NT2/D1 (cell line): ENCODE measurements at places on chromosomes 1 and 21.

DNA sequence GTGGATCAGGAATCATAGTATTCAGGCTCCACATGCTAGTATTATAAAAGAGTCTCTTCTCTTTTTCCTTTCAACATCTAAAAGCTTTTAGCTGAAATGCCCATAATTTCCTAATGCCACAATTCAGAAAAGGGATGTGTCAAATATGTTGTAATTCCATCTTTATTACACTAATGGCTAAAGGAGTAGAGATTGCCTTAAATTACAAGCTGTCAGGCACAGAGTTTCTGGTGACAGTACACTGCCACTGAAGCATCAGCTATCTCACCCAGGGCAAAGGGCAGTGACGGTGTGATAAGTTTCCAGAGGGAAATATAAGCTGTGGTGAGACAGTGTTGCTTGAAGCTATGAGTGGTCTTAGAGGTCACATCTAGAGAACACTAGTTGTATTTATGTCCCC is 581.1 kb downstream of the KCNT2 start:
- DNase-seq = no peak

DNA sequence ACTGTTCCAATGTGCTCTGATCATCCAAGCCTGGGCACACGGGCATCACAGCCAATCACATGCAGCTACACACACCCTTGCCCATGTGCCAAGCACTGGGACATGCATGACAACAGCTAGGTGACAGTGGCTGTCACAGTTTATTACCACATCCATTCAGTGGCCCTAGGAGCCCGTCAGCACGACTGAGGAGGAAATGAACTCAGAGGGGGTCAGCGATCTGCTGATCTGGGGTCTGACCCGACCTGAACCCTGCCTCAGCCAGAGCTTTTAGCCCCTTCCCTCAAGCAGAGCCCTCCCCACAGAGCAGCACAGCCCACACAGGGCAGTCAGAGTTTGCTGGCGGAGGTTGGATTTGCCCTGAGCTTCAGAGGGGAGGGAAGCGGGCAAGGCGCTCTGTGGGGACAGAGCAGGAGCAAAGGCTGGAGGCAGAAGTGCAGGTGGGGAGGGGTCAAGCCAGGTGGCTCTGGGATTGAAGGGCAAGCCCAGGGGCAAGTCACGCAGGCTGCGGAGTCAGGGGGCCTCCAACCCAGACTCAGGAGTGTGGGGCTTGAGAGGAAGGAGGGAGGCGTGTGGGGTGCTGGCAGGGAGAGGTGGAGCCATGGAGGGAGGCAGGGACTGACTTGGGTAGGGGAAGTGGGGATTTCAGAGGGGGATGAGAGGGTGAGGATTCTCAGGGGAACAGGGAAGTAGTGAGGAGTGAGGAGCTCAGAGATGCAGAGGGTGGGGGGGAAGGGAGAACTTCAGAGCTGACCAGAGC is 10.4 kb downstream of the SH3BGRL3 start:
- DNase-seq = no peak

- DNase-seq = no peak
These were observed 314.8 kb upstream of the C1orf174 start for GRCh38 chr1:4214826-4215225.

DNA sequence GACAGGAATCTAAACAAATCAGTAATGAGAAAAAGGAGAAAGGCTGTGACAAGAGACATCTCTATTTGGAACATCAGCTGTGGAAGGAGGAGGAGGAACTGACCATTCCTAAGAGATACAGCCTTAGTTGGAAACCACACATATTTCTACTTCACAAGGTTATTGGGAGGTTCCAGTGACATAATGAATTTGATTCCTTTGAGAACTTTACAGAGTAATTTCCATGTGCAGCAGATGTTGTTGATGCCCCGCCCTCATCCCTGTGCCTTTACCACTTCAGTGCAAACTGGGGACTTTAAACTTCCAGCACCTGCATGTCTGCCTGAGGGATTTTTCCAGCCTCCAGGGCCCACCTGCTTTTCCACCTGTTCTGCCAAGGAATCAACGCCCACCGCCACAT is 9.3 kb upstream of the ST6GALNAC5 start:
- no peak for DNase-seq

DNA sequence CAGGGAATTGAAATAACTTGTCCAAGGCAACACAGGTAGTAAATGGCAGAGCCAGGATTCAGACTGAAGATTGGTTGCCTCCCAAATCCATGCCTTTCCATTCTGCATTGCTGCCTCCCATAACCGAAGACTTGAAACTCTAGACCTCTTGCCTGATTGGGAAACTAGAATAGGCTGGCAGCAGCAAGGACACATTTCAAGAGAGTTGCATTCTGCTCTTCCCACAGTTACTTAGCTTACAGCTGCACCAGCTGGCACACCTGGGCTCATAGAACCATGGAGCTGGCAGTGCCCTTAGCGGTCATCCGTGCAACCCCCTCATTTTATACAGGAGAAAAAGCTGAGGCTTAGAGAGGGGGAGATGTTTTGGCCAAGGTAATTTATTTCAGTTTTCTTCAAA is 8.0 kb downstream of the TRNAU1AP start:
- DNase-seq = no peak

DNA sequence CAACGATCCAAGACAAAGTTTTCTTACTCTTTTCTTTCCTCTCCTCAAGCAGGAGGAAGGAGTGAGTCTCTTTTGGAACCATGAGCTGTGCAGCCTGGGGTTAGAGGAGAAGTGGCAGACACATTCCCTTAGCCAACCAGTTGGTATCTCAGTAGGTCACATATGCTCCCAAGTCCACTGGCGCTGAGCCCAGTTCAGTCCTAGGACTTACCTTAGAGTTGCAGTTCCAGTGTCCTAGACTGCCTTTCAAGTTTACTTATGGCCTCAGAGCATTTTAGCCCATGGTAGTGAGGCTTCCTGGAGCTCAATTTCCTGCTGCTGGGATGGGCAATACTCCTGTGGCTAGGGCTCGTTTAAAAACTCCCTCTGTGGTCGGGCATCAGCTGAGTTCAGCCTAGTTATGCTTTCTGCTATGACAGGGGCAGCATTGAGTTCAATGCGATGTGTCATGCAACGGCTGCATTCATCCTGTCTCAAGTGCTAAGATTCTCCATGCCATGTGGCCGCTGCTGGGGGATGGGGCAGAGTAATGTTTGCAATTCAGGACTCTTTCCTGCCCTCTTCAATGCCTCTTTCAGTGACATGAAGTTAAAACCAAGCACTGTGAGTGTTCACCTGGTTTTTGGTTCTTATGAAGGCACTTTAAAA is 103.8 kb downstream of the LRRC7 start:
- no peak for DNase-seq

- no peak for DNase-seq
These were observed 213.7 kb downstream of the KCNH1 start for GRCh38 chr1:210920258-210920657.

DNA sequence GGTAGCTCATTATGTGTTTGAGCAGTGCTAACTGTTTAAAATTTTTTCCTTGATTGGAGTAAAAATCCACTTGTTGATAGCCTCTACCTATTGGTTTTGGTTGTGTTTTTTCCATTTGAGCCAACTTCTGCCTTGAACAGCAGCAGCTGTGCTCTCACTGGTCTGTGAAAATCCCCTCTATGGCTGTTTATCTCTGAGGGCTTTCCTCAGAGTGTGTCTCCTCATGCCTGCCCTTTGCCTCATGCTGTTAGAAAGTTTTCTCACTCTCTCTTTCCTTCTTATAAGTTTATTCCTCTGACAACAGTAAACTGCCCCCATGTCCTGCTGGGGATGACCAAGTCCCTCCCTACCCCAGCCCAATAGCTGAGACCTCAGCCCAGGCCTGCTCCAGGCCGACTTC is 14.1 kb downstream of the REG4 start:
- no peak for DNase-seq

DNA sequence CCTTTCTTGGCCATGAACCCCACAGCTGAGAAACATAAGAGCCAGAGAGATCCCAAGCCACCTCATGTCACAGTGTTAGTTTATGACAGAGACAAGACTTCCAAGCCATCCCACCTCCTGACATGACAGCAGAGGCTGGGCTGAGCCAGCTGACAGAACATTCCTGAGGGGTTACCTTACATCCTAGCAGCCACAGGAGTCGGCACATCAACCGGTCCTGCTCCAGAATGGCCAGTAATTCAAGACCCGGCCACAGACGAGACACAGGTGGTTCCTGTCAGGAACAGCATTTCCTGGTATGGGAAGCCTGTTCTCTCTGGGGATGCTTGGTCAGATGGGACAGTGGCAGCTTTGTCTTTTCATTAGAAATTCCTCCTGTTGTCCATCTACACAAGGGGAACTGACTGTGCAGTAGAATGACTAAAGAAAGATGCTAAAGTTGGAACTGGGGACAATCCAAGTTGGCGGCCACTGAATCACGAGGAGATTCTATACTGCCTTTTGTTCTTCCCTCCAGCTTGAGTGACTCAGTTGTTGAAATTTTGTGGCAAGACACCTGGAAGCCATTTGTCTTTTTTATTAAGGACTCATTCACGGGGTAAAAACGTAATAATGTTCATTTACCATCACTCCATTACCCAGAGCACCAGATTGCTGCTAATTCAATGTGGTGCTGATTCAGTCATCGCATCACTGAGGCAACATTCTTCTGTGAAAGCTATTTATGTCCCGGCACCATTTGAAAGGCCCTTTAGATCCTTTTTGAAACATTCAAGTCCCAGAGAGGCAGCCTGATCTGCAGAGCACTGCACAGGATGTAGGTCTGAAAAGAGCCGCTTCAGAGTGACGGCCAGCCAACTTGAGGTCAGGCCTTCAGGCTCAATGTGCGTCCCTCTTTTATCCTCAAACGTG is 37.2 kb upstream of the NPL start:
- no peak for DNase-seq

DNA sequence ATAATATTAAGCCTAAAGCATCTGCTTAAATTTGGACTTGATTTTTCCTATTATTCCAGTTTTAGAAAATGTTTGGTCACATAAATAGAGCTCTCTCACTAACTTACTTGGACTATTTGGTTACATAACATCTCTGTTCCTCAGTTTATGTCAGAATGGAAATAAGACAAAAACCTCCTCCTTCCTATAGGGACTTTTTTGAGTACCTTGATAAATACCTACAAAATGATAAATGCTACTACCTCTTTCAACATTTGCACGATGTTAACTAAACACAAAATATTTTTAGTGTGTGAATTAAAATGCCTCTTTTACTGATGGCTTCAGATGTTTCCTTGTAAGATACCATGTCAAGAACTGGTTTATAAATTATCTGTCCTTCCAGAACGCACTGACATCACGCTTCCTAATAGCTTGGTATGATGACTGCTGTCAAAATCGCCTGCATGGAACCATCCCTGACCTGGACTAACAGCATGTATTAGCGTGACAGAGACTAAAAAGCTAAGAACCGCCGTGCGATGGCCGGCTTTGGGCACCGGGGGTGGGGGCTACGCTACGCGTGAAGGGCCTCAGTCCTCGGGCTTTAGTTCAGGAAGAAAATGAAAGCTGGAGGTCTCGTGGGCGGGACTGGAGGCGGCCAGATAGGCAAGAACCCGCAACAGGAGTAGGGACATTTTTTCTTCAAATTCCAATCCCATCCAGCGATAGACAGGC is 133.2 kb upstream of the BARHL2 start:
- DNase-seq = no peak

GRCh38 chr1:161848676-161849075 is 82.6 kb downstream of the ATF6 start:
- no peak for DNase-seq

- DNase-seq = no peak
These were observed 42.9 kb upstream of the TDRD10 start for GRCh38 chr1:154459080-154459479.

DNA sequence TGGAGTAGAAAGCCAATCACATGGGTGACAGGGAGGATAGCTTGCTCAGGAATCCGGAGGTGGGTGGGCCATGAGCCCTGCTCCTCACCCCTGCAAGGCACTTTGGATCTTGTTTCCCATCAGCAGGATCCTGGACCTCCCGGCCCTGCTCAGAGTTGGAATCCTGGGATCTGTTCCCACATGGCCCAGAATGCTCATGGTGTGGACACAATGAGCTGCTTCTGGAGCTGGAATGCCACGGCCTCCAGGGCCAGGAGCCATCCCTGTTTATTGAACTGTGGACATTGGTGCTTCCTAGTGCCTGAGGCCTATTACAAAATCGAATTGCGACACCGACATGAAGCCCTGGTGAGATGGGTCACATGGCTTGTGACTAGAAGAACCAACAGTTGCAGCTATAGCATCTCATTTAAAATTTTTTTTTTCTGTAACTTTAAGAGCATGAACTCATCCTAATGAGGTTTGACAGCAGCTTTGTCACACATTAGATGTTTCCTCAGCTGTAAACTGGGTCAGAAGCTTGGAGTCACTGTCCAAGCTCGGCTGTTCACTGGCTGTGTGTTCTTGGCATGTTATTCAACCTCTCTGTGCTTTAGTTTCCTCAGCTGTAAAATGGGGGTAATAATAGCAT is 40.4 kb upstream of the GOLT1A start:
- DNase-seq = no peak

DNA sequence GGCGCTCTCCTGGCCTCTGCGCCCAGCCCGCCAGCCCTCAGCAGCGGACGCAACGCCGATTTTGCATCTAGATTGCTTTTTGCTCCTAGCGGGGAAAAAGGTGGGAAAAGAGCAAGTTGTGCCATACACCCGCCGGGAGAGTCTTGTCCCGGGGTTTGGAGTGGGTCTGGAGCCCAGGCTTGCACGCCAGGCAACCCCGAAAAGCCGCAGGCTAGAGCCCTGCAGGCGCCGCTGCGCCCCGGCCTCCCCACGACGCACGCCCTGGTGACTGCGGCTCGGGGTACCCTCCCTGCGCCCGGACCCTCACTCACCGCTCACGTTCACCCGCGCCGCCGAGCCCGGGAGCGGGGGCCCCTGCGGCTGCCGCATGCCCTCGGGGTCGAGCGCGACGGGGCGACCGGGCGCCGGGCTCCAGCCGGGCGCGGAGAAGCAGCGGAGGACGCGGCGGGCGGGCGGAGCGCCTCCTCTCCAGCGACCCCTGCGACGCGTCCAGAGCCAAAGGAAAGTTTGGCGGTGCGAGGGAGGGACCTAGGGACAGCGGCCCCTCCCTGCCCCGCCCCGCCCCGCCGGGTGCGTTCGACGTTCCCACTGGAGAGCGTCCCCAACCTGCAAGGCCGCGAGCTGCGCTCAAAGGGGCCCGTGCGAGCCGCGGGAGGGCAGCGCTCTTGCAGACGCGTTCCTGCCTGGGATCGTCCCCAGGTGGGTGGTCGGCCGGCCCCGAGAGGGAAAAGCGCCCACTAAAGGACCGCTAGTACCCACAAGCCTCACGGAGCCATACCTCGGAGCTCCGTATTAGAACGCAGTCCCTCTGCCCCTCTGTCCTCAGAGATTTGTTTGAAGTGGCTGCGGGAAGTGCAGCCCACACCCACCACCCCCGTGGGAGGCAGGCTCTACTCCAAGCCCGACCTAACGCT is at the start of gene LPAR3:
TSS of gene LPAR3 (minus strand) at position 502 of the 914 bp plus-strand sequence. CDS start 27,086 bp downstream, outside the sequence.
- DNase-seq = peak; percentile 79

- no peak for DNase-seq
These were observed 12.8 kb downstream of the OTUD7B start for GRCh38 chr1:149997585-149998262.

DNA sequence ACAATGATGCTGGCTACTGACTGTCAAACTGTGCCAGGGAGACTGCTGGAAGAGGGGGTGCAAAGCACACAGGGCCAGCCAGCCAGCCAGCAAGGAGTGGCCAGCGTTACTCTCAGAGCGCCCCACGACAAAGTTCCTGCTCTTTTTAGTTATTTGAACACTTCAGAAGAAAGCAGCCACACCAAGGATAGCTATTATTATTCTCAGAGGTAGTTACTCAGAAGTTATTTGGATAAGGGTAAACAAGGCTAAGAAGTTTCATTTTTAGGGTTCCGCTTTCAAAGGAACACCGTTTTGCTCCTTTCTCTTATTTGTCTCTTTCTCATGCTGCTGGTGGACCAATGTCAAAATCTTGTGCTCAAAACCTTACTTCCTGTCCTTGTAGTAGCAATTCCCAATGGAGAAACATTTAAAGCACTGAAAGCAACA is 59.9 kb downstream of the VANGL2 start:
- DNase-seq = no peak
